ENCODE measurements at places on chromosomes 4 and X. TPM values are rescaled to one million over a fixed set of nuclear protein-coding genes. Genes with fewer than 3 reads are reported as not detected.
A peak's percentile ranks its signal among the peaks of the same experiment; 100 is the strongest.

The CSAG3 gene
- total RNA-seq = 41.6 TPM

The CXCL3 gene
- total RNA-seq = not detected

The ETDB gene
- total RNA-seq = not detected

- no peak overlapping the region for H3K27ac ChIP-seq
- H3K27me3 ChIP-seq = no peaks in the 10 kb centered on the region
- no peak for DNase-seq
- no peak overlapping the region for H3K4me3 ChIP-seq
- no peaks in the 10 kb centered on the region for H3K36me3 ChIP-seq
These were observed 11.5 kb downstream of the PRDM8 start for GRCh38 chr4:80208610-80209339.

The PITX2 gene
- 0.48 TPM for total RNA-seq

GRCh38 chr4:10151182-10151581 lies 34.6 kb upstream of the WDR1 start:
- no peak for DNase-seq
- H3K36me3 ChIP-seq = no peaks in the 10 kb centered on the region
- peaks cover 42% of the 10 kb centered on the region for H3K27me3 ChIP-seq
- no peak overlapping the region for H3K4me3 ChIP-seq
- H3K27ac ChIP-seq = no peak overlapping the region

DNA sequence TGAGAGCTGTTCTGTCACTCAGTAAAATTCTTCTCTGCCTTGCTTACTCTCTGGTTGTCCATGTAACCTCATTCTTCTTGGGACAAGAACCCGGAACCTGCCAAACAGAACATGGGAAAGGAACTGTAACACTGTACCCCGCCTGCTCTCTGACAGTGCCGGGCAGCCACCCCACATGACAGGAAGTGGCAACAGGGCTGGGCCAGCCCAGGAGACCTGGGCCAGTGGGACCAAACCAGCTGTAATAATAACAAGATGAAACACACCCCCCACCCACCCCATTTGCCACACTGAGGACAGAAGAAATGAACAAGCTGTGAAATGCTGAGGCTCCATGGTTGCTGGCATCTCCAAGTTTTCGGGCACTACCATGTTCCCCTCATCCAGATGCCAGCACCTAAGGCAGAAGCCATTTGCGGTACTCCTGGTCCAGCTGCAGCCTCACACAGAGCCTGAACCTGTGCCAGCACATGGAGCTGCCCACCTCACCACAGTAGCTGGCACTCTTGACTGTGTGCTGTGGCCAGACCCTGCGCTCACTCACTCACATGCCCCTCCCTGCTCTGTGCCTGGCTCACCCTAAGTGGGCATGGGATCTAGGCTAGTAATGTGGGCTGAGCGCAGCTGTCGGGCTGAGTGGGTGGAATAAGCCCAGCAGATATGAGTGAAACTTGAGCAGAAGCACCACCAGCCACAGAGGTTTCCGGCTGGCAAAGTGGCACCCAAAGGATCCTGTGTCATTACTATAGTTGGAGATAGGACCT lies 126.2 kb upstream of the UGT8 start:
- no peak for DNase-seq
- no peaks in the 10 kb centered on the region for H3K36me3 ChIP-seq
- no peak overlapping the region for H3K4me3 ChIP-seq
- H3K27ac ChIP-seq = no peak overlapping the region
- no peaks in the 10 kb centered on the region for H3K4me1 ChIP-seq
- H3K27me3 ChIP-seq = no peaks in the 10 kb centered on the region

GRCh38 chr4:7391637-7392437 lies 42.9 kb downstream of the PSAPL1 start:
- DNase-seq = no peak
- no peak overlapping the region for H3K27ac ChIP-seq
- no peak overlapping the region for H3K4me3 ChIP-seq
- H3K36me3 ChIP-seq = no peaks in the 10 kb centered on the region
- H3K4me1 ChIP-seq = no peaks in the 10 kb centered on the region
- no peaks in the 10 kb centered on the region for H3K27me3 ChIP-seq

- H3K4me1 ChIP-seq = no peaks in the 10 kb centered on the region
- no peaks in the 10 kb centered on the region for H3K36me3 ChIP-seq
- no peak for DNase-seq
- no peaks in the 10 kb centered on the region for H3K27me3 ChIP-seq
These were observed 16.6 kb upstream of the ZNF718 start for GRCh38 chr4:107444-108429.

GRCh38 chr4:46249516-46249915 lies 125.7 kb upstream of the GABRG1 start:
- no peaks in the 10 kb centered on the region for H3K36me3 ChIP-seq
- no peaks in the 10 kb centered on the region for H3K4me1 ChIP-seq
- no peaks in the 10 kb centered on the region for H3K27me3 ChIP-seq

GRCh38 chr4:140250989-140251552 lies 97.1 kb upstream of the MAML3 start:
- no peak for DNase-seq
- peaks cover 50% of the 10 kb centered on the region for H3K4me1 ChIP-seq
- no peaks in the 10 kb centered on the region for H3K27me3 ChIP-seq
- H3K4me3 ChIP-seq = no peak overlapping the region
- H3K36me3 ChIP-seq = no peaks in the 10 kb centered on the region
- H3K27ac ChIP-seq = peak overlapping the region; percentile 73

DNA sequence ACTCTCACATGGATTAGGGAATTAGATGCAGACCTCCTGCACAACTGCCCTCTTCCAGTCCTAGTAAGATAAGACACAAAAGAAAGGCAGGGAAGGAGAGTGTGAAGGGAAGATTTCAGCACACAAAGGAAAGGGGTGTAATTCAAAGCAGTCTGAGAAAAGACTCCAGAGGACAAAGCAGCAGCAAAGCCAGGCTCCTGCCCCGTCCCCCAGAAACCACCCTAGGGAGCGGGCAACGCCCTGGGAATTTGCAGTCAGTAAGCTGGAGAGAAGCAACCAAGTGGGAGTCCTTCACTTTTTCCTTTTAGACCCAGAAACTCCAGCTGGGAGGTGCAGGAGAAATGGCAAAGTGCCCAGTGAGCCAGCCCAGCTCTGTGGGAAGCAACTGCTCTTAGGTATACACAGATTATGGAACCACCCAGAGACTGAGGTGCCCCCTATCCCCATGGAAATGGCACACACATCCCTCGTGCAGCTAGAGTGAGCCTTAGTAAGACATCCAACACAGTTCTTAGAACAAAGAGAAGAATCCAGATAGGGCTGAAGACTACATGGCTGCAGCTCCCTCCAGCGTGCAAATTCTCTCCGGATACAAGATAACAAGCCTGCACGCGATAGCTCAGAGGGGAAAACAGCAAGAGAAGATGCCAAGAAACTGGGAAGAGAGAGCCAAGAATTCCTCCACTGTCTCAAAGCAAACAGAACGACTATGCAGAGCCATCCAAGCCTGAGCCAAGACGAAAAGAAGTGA lies 26.5 kb upstream of the IRAK1 start:
- DNase-seq = no peak
- no peaks in the 10 kb centered on the region for H3K27me3 ChIP-seq
- no peaks in the 10 kb centered on the region for H3K4me1 ChIP-seq
- no peak overlapping the region for H3K27ac ChIP-seq
- H3K36me3 ChIP-seq = no peaks in the 10 kb centered on the region
